ENCODE measurements at places on chromosomes 5 and 9. TPM values are rescaled to one million over a fixed set of nuclear protein-coding genes. Genes with fewer than 3 reads are reported as not detected.

The TNIP1 gene
- total RNA-seq = 119 TPM

- no peak for DNase-seq
Observed at GRCh38 chr9:135580664-135581380, 19.3 kb downstream of the PAEP start.

The ACSL6 gene
- total RNA-seq = not detected

DNA sequence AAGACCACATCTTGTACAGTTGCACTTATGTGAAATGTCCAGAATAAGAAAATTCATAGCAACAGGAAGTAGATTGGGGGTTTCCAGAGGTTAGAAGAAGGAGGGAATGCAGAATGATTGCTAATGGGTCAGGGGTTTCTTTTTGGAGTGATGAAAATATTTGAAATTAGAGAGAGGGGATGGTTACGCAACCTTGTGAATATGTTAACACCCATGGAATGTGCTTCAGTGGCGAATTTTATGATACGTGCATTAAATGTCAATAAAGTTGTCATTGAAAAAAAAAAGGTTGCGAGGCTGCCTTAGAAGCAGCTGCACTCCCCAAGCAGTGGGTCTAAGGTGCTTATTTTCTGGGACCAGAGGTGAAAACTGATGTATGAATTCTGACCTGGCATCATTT, 64.4 kb upstream of the SUB1 start:
- no peak for DNase-seq

The NME5 gene
- 2.9 TPM for total RNA-seq

GRCh38 chr5:64836786-64837185, 68.1 kb downstream of the CWC27 start:
- no peak for DNase-seq

The OMD gene
- total RNA-seq = not detected

DNA sequence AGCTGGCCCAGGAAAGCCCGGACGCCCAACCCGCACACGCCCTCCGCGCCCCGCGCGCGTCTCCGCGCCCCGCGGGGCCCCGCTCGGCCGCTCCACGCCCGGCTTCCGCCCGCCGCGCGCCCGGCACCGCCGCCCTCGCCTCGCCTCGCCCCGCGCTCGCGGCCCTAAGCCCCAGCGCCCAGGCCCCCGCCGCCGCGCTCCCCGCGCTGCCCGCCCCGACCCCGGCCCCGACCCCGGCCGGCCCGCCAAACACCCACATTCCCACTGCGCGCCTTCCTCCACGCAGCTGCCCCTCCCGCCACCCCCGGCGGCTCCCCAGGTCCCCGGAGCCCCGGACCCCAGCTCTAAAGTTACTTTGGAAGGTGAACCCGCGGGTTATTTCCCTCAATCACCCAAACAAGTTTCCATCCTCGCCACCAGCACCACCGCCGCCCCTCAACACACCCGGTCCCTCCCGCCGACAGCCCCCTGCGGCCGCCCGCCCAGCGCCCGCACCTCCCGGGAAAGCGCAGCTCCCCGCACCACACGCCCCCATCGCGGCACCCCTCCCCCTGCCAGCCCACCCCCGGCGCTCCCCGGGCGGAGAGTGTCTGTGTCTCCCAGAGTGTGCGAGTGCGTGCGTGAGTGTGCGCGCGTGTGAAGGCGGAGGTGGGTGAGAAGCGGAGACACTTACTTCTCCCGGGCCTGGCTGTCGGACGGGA, 439 bp downstream of the SSBP2 start:
- no peak for DNase-seq

- peak; percentile 88 for DNase-seq
Observed at GRCh38 chr5:52864371-52864770, 76.7 kb downstream of the ITGA1 start.
